ENCODE measurements at places on chromosomes 7 and 10.
A peak's percentile ranks its signal among the peaks of the same experiment; 100 is the strongest.

GRCh38 chr10:132590752-132591121, 53.1 kb downstream of the INPP5A start:
- no peak for DNase-seq

- DNase-seq, result no peak
These were observed 73.2 kb upstream of the PDK4 start for GRCh38 chr7:95669513-95669912.

- no peak for DNase-seq
These were observed 159.5 kb upstream of the NRP1 start for GRCh38 chr10:33493978-33494377.

GRCh38 chr7:144414815-144415214, 11.3 kb upstream of the NOBOX start:
- DNase-seq, result no peak

DNA sequence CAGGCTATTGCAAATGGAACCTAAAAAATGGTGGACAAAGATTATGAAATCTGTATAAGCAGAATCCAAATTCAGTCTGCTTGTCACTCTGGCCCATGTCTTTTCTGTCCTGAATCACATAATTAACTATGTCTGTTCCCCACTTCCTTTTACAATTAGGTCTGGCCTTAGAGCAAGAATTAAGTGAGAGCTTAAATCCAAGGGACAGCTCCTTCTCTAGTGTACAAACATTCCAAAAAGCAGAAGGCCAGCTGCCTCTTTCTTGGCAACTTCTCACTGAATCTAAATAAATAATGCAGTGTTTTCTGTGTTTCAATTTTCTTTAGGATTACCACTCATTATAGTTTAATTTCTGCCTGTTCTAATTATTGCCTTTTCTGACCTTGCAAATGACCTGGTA, 39.3 kb upstream of the NEBL start:
- DNase-seq, result no peak

- DNase-seq, result no peak
These were observed 38.3 kb upstream of the GALNTL5 start for GRCh38 chr7:151917791-151918509.

DNA sequence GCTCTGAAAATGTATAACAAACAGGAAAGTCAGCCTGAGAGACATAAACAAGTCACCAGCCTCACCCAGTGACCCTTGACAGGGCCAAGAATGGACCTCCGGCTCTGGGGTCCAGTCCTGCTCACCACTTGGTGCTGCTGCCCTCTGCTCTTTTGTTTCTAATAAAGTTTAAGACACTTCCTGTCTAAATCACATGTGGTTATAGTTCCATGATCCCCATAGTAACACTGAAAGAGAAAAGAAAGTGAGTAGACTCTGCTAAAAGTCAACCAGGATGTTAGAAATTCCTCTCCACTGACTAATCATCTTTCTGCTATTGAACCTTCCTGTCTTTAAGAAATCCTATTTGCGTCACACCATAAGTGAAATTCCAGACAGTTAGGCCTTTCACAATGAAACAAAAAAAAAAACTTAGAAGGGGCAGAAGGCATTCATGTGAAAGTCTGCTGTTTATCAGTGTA, 179.2 kb upstream of the BET1 start:
- no peak for DNase-seq

GRCh38 chr10:60560451-60560850, 170.8 kb upstream of the ANK3 start:
- DNase-seq, result no peak

DNA sequence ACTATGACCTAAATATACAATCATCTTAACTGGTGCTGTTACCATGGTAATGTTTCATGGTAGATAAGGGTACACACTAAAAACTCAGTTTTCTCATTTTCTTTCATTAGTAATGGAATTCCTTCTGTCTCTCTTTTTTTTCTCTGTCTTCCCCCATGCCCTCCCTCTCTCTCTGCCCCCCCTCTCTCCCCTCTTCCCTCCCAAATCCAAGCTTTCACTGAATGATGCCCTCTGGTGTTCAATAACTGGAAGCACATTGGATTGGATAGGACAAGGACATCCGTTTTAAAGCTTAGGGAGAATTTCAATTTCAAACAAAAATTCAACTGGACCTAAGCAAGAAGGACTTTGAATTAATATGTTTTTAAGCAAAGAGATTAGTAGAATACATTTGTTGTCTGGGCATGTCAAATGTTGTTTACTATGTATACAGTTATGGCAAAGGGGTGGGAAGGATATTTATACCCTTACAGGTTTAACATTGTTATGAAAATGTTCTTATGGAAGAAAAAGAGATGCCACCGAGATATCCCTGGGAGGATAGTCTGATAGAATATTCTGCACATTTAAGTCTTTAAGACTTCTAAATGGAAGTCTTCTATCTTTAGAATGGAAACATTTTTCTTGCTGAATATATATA, 6.1 kb downstream of the CHRM2 start:
- no peak for DNase-seq

DNA sequence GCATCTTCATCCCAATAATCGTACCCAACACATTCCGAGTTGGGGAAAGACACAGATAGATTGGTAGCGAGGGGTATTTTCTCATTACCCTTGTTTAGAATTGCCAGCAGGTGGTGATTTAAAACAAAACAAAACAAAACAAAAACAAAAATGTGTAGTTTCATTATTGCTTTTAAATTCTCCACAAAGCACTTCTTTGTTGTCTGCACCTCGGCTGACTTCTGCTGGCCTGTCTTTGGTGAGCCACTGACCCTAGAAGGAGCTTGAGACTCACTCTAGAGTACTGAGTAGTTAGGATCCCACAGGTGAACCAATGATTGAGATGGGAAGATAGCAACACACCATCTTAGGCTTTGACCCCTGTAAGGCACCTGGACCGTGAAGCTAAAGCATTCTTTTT, 105.4 kb upstream of the BET1 start:
- no peak for DNase-seq

GRCh38 chr7:108326938-108327337, 129.3 kb downstream of the NRCAM start:
- no peak for DNase-seq

DNA sequence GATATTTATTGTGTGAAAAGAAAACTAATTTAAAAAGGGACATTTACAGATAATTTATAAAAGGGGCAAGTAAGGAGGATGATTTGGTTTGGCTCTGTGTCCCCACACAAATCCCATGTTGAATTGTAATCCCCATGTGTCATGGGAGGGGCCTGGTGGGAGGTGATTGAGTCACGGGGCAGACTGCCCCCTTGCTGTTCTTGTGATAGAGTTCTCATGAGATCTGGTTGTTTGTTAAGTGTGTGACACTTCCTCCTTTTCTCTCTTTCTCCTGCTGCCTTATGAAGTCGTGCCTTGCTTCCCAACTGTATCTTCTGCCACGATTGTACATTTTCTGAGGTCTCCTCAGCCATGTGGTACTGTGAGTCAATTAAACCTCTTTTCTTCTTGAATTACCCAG, 171.0 kb upstream of the SEMA3E start:
- DNase-seq, result no peak

DNA sequence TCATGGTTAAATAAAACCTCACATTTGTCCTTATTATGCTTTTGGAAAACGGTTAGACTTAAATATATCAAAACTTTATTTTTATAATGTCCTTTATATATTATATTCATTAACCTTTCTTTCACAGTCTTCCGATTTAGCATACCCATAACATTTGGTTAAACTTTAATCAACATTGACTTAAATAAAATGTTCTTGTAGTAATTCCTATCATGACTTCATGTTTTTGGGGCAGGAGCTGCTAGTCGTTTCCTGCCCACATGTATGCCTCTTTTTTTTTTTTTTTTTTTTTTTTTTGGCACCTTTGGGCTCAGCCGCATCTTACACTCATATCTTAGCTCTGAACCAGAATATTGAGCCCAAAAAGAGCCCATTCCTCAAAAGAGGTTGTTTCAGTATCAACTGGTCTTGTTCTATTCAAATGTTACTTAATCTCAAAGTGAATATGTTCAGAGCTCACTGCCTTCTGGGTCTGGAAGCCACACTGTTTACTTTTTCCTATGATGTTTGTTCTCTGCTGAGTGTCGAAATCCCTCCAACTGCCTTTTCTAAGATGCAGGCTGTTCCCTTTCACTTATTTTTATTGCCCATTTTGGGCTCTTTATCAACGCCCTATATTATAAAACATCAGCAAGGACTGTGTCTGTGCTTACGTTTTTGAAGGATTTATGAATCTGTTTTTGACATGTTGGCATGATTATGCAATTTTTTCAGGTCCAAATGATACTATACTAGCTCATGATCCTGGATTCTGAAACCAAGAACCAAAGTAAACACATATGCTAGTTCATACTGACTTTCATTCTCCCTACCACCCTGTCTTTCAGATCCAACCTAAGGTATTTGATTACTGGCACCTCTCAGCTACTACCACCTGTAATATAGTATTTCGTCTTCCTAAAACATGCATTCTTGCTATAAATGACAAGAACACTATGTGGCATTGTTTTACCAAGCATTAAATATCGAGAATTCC, 914.4 kb downstream of the PCDH15 start:
- DNase-seq, result no peak

- DNase-seq, result no peak
These were observed 20.1 kb downstream of the P4HA1 start for GRCh38 chr10:73076360-73077183.

- DNase-seq, result no peak
These were observed 180.5 kb downstream of the CREB5 start for GRCh38 chr7:28592861-28593260.

DNA sequence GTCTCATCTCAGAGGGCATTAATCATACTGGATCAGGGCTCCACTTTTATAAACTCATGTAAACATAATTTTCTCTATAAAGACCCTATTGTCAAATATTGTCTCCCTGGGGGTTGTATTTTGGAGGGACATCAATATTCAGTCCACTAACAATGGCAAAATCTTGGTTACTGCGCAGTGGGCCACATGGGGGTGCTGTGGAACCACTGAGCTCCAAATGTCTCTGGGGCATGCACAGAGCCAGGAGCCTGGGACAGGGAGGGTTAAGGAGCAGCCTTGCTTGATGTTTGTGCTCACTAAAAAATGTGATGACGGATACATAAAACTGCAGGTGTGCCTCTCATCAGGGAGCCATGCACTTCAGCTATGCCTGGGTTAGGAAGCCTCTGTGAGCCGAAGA, 62.1 kb upstream of the PRSS58 start:
- DNase-seq, result peak; percentile 65

GRCh38 chr7:132321387-132321786, 254.9 kb downstream of the PLXNA4 start:
- no peak for DNase-seq

DNA sequence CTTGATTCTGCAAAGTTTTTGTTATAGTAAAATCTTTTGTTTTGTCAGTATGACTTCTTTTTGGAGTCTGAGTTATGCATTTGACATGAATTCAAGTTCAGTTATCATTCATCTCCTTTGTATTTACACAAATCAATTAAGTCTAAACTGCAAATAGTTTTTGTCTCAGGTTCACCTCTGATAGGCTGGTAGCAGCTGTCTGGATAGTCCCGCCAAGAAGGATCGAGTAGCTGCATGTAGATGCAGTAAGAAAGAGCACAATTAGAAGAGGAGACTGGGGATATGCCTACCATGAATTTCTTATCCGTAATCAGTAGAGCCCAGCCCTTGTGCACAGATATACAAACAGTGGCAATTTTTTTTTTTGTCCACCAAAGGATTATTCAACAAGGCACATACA, 392.5 kb upstream of the ETV1 start:
- DNase-seq, result no peak

GRCh38 chr7:81871606-81872265, 101.9 kb upstream of the HGF start:
- DNase-seq, result no peak

DNA sequence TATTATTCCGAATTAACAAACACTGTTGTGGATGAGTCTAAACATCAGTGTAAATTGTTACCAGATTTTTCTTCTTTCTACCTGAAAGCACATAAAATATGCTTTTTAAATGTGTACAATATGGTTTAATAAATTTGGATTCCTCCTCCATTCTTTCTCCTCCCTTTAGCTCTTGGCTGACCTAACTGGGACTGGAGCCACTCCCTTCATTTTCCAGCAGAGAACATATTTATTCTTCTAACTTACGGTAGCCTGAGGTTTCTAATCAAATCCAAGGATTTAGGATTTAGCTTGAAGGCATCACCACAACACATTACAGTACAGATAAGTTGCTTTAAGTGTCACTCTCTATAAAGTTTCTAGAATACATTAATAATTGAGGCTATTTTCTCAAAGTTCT, 88.2 kb upstream of the SEMA3C start:
- DNase-seq, result no peak

DNA sequence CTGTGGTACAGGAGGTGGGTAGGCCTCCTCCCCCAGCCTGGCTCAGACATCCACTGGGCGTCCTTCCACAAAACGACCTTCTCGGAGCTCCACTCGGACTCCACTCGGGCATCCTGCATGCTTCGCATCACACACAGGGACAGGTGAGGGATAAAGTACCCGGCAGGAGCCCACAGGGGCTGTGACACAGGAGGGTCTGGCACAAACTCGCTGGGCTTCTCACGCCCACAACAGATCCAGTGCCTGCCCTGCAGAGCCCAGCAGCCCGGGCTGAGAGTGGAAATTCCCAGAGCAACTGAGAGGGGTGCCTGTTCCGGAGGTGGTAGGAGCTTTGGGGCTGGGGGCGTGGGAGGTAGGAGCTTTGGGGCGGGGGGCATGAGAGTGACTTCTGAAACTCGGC, 108.4 kb downstream of the MKI67 start:
- DNase-seq, result no peak

- no peak for DNase-seq
These were observed 434.3 kb upstream of the C7orf33 start for GRCh38 chr7:148156233-148156632.

DNA sequence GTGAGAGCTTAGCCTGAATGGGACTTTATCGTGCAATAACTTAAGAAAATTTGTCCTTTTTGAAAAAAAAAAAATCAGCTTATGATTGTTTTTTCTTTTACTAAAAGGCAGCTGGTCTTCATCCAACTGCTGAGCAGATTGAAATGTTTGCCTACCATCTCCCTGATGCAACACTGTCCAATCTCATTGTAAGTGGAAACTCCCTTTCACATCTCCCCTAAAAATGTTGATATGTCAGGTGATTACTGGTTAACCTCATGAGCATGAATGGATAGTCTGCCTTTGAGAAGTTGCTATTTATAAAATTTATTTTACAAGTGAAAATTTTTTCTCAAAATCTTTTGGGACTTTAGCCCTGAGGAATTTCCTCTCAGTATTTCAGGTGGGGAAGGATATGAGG, 17.8 kb upstream of the HKDC1 start:
- no peak for DNase-seq

GRCh38 chr7:117750612-117751563, 122.4 kb downstream of the CTTNBP2 start:
- no peak for DNase-seq

GRCh38 chr7:41777894-41778596, 75.2 kb upstream of the INHBA start:
- no peak for DNase-seq

GRCh38 chr10:6221971-6222751, 19.4 kb downstream of the PFKFB3 start:
- no peak for DNase-seq

All from CD4-positive, alpha-beta T cell treated with Interleukin-17A for 4 hours (primary cell).